ENCODE measurements at places on chromosomes 11 and 22. TPM values are rescaled to one million over a fixed set of nuclear protein-coding genes. Genes with fewer than 3 reads are reported as not detected.

Gene APOL1
- total RNA-seq: 38.8 TPM

Gene EFEMP2
- 48.0 TPM for total RNA-seq

Gene FDXACB1
- total RNA-seq: 2.5 TPM

Gene KRTAP5-10
- total RNA-seq: not detected

Gene CECR2
- 0.19 TPM for total RNA-seq

Gene CCDC73
- not detected for total RNA-seq

Gene MAPK8IP1
- total RNA-seq: 4.5 TPM

Gene TBX1
- 6.5 TPM for total RNA-seq

Gene MRGPRE
- total RNA-seq: not detected

Gene CRYBA4
- total RNA-seq: not detected

Gene USH1C
- total RNA-seq: not detected

Gene LARGE2
- under 0.01 TPM for total RNA-seq

Gene HBG2
- total RNA-seq: 0.18 TPM

Gene ATG16L2
- 17.8 TPM for total RNA-seq

Gene OR5AR1
- total RNA-seq: not detected

Gene HARBI1
- 4.2 TPM for total RNA-seq

Gene FIBIN
- total RNA-seq: not detected

Gene WT1
- 0.99 TPM for total RNA-seq
